GF-D8 (cell line): ENCODE measurements at places on chromosomes 6 and 20.

- no peak for DNase-seq
Measured at GRCh38 chr6:39517756-39518155, 195.3 kb upstream of the KCNK16 start.

DNA sequence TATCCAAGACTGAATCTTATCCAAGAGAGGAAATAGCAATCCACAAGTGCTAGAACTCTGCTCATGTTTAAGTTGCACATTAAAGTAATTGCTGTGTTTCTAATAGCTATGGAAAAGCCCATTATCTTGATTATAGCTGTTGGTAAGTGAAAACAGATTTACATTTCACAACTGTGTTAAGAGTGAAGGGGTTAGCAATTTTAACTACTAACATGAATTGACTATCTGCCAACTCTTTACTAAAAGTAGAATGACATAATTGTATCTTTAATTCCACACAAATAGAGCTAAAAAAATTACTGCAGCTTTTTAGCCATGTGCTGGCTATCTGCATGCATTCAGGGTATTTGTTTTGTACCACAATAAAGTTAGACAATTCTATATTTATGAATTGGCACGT lies 277.9 kb upstream of the IRAK1BP1 start:
- no peak for DNase-seq

DNA sequence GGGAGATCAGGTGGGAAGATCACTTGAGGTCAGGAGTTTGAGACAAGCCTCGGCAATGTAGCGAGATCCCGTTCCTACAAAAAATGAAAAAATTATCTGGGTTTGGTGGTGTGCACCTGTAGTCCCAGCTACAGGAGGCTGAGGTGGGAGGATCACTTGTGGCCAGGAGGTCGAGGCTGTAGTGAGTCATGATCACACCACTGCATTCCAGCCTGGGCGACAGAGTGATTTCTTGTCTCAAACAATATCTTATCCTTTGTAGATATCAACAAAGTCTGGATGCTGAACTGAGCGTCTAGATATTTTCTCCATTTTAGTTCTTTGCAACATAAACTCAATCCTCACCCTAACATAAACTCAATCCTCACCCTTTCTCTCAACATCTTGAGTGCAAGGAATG lies 197.6 kb downstream of the DTNBP1 start:
- no peak for DNase-seq

DNA sequence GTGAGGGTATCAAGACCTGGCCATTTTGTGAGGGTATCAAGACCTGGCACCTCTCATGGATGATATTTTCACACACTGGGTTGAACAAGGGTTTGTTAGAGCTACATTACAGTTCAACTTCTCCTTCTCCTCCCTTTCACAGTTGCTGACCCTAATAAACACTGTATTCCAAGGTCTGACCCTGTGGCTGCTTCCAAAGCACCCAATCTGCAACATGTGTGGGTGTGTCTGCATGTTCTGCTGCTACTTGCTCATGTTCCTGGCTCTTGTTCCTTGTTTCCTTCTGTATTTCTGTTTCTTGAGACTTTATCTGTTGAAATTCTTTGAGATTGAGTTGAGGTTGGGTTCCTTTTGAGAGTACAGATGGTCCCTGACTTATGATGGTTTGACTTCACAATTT lies 162.1 kb upstream of the GMDS start:
- no peak for DNase-seq

DNA sequence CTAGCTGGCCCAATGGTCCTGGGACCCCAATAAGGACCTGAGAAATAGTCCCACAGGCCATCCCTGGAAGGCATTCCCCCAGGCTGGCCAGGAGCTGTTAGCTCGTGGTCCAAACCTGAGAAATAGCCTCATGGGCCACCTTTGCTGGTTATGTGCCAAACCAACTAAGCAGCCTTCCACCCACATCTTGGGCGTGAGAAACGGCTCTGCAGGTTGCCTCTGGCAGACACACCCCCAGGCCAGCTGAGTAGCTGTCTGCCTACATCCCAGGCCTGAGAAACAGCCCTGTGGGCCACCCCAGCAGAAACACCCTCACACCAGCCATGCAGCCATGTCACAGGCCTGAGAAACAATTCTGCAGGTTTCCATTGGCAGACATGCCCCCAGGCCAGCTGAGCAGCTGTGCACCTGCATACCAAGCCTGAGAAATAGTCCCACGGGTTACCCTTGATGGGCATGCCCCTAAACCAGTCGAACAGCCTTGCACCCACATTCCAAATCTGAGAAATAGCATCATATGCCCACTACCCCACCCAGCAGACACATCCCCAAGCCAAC lies 567.8 kb upstream of the ID4 start:
- DNase-seq: no peak

DNA sequence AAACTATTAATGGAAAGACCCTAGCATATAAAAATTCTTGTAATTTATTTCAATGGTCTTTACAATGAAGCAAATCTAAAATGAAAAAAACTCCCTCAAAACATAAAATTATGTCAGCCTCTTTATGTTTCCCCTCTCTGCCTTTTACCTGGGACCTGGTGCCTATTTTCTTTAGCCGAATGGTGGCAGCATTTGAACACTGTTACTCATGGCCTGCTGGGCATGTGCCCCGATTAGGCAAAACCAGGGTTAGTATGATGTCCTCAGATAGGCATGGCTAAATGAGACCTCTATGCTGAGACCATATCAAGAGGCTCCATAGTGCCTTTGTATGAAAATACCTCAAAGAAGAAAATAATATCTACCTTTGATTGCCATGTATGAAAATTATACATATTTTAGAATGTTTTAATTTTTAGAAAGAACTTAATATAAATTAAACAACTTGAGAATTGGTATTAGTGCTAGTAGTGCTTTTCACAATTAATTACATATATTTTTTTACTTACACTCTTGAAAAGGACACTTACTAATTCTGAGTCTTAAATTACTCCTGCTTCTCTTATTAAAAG lies 22.5 kb upstream of the C6orf58 start:
- no peak for DNase-seq

DNA sequence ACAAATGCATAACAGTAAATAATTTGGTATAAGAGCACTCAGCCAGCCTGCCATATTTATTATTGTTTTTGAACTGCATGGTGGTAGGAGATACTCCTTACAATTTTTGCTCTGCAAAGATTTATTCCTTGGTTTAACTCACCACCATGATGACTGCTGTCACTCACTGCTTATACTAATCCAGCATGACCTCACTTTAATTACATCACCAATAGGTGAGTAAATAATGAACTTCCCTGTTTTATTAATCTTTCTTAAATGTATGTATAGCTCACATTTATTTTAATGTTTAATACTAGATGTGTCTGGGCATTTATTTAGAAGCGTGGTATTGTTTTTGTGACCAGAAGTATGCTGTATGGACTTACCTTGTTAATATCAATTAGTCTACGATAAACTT lies 12.8 kb upstream of the TP53TG5 start:
- DNase-seq: no peak

DNA sequence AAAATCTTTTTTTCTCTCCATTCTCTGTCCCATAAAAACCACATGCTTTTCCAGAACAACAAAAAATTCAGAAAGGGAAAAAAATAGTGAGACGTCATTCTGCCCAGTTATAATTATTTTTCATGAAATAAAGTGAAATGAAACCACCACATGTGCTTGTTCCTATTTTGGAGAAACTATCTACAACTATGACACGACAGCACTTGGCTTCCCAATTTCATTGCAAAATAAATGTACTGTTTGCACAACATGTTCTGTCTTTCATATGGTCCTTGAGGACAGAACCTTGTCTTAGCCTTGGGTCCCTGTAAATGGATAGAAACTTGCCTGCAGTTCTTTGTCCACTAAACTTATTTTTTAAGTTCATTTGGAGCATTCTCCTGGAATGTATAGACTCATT lies 5.6 kb upstream of the MAN1A1 start:
- DNase-seq: no peak

DNA sequence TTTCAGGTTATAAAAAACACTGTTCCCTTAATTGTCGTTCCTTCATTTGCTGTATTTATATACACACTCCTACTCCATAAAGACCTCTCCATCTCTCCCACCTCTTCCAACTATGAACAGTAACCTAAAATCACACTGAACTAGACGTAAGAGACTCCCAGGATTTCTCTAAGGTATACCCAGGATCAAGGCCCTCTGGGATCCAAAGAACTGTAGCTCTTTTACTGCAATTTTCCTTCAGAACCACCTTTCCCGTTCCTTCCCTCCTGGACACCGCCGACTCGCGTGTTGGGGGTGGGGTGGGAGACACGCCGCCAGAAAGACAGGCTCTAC lies 680 bp downstream of the LATS1 start:
- no peak for DNase-seq

- no peak for DNase-seq
Measured at GRCh38 chr6:98836962-98837944, 2.9 kb downstream of the POU3F2 start.

DNA sequence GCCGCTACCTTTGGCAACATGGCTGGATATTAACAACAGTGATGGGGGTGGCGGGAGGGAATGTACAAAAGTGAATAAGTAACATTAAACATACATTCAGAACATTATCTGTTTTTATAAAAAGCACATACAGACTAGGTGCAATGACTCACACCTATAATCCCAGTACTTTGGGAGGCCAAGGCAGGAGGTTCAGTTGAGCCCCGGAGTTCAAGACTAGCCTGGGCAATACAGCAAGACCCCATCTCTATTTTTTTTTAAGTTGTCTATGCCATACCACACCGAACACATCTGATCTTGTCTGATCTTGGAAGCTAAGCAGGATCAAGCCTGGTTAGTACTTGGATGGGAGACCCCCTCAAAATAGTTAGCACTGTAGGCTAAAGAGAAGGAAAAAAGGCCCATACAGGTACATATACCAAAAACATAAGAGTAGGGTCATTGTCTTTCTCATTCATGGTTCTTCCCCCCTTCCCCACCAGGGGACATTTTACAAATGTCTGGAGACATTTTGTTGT lies 1.7 kb upstream of the HCK start:
- DNase-seq: no peak

DNA sequence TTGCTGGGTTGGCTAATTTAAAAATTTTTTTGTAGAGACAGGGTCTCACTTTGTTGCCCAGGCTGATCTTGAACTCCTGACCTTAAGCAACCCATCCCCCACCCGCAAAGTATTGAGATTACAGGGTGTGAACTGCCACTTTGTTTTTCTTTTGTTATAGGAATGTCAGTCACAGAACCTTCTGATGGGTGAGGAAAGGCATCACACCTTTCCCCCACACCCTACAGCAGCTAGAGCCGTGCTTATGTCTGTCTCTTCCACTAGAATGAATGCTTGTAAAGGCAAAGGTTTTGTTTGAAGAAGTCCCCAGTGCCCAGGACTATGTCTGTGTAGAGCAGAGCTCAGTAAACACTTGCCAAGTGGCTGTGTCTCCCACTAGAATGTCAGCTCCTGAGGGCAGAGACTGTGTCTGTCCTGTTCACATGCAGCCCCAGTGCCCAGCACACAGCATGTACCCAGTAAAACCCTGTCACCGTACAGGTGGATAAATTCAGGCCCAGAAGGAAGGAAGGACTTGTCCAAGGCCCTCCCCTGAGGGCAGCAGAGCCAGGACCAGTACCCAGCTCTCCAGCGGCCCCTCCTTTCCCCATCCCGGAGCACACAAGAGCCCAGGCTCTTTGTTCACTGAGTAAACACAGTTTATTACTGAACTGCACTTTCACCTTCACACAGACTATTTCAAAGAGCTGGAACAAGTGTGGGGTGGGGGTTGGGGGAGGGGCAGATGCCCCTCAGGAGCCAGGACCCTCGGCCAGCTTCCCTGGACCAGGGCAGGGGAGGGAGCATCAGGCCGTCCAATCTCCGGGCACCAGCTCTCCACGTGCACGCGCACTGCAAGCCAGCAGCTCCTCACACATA lies 26.4 kb downstream of the COX4I2 start:
- no peak for DNase-seq

DNA sequence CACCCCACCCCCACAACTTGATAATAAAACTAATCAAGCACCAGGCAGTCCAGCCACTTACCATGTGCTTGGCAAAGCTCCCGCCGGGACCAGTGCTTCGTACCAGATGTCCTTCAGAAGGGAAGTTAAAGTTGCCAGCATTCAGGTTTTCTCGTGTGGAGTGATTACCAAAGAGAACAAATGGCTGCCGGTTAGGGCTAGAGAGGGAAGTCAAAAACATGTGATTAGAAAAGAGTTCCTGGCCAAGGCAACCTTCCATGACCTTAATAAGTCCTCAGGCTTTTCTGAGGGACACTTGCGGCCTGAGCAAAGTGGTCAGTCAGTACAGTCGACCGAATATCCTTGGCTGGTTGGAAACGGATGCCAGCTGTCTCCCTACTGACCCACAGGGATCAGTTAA lies 67.0 kb downstream of the DNAAF9 start:
- DNase-seq: peak; percentile 67

- no peak for DNase-seq
Measured at GRCh38 chr6:169937389-169938261, 186.2 kb downstream of the ERMARD start.

GRCh38 chr20:64080813-64081623 lies 1.1 kb downstream of the OPRL1 start:
- no peak for DNase-seq

DNA sequence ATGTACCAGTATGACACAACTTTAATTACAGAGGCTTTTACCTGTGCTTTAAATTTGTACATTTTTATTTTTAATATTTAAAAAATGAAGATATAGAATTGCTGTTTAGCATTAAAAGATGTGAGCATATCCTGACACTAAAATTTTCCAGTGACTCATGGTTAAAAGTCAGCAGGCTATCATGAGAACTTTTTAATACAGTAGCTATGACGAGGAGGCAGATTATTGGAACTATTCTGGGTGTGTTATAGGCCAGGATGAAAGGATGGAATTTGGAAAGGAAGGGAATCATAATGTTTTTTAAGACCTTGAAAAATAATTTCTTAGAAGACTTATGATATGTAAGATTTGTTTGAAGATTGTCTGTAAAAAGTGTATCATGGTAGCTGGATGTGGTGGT lies 91.0 kb downstream of the GFRA4 start:
- DNase-seq: no peak

DNA sequence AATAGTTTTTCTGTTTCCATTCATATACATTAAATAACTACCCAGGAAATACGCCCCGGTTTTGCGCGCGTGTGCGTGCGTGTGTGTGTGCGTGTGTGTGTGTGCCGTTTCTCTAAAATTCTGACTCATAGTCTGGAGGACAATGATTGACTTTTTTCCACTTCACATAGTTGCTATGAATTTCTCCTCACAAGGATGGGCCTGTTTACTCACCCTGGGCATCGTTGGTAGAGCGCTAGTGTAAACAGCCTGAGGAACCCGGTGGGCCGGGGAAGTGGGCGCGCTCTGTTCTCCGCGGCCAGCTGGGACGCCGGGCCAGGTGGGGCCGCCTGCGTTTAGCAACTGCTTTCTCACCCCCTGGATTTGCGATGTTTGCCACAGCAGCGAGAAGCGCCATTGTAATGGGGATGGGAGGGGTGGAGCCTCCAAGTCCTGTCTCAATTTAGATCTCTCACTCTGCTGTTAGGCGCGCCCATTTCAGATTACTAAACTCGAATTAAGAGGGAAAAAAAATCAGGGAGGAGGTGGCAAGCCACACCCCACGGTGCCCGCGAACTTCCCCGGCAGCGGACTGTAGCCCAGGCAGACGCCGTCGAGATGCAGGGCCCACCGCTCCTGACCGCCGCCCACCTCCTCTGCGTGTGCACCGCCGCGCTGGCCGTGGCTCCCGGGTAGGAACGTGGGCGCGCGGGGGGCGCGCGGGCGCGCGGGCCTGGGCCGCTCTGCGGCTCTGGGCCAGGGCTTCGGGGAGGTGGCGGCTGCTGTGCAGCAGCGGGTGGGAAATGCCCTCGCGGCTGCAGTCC lies at the start of gene CD109:
CD109 (plus strand) TSS at position 585 of the 803 bp plus-strand sequence; CDS start at position 598, 13 bp downstream.
- DNase-seq: no peak
